MV-4-11 (cell line): ENCODE measurements at places on chromosomes 4 and X.

DNA sequence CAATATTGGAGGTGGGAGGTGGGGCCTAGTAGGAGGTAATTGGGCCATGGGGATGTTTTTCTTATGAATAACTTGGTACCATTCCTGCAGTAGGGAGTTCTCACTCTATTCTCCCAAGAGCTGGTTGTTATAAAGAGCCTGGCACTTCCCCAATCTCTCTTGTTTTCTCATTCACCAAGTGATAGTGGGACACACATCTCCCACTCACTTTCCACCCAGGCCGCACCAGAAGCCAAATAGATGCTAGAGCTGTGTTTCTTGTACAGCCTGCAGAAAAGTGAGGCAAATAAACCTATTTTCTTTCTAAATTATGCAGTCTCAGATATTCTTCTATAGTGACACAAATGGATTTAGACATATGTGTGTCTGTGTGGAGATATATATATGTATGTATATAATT is 117.6 kb downstream of the ANKRD50 start:
- no peak for DNase-seq

DNA sequence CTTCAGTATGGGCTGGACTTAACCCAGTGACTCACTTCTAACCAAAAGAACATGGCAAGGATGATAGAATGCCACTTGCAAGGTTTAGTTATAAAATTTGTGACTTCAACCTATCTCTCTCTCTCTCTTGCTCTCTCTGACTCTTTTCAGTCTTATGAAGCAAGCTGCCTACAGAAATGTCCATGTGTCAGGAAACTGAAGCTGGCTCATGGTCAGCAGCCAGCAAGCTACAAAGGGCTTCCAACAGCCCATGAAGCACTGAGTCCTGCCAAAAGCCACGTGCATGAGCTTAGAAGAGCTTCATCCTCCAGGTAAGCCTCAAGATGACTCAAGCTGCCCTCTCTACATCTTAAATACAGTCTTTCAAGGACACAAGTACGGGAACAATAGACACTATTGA is 100.3 kb downstream of the HS3ST1 start:
- DNase-seq, result no peak

DNA sequence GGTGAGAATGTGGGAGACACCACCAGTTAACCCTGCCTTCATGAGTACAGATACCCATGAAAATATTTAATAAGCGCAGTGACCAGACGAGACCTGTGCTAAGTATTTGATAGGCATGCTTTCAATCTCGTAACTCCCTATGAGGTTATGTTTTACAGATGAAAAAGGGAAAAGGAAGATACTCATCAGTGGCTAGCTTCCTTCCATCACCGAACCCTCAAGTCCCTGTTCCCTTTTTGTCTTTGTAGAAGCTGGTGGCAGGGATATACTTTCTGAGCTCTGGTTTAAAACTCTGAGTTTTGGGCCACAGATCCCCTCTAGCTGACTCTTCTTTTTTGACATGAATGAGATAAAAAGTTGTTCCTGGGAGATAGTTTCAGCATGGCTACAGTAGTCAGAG is 26.3 kb downstream of the AFF1 start:
- DNase-seq, result peak; percentile 84

DNA sequence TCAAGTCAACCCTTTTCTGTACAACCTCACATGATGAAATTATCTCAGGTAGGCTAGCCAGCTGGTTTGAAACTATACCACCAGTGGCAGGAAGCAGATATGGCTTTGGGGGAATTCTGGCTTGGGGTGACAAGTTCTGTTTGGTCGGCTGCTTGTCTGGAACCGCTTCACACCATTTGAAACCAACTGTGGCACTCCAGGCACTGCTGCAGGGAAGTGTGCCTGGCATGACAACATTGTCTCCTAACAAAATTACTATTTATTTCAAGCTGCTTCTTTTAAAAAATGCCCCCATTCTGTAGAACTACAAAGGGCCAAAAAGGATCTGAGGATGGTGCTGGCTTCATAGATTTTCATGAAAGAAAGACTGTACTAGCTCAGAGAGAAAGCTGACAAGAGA is 37.1 kb upstream of the GPM6B start:
- DNase-seq, result no peak

DNA sequence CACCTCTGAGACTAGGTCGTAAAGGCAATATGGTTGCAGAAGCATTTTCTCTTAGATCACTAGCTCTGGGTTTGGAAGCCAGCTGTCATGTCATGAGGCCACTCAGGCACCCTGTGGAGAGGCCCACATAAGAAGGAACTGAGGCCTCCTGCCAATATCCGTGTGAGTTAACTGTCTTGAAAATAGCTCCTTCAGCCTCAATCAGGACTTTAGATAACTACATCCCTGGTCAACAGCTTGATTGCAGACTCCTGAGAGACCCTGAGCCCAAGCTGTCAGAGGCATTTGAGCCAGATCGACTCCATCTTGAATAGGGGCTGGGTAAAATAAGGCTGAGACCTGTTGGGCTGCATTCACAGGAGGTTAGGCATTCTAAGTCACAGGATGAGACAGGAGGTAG is 15.1 kb upstream of the REPS2 start:
- DNase-seq, result peak; percentile 68

- no peak for DNase-seq
These were observed 47.8 kb downstream of the SLIT2 start for GRCh38 chr4:20299515-20299914.

DNA sequence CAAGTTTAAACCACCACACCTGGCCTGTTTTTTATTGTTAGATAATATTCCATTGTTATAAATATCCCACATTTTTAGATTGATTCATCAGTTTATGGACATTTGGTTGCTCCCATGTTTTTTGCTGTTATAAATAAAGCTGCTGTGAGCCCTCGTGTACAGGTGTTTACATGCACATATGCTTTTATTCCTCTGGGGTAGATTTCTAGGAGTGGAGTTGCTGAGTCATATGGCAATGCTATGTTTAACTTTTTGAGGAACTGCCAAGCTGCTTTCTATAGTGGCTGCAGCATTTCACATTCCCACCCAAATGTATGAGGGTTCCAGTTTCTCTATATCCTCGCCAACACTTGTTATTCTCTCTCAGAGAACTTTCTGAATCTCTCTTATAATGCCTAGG is 90.5 kb downstream of the TBL1X start:
- DNase-seq, result peak; percentile 56

DNA sequence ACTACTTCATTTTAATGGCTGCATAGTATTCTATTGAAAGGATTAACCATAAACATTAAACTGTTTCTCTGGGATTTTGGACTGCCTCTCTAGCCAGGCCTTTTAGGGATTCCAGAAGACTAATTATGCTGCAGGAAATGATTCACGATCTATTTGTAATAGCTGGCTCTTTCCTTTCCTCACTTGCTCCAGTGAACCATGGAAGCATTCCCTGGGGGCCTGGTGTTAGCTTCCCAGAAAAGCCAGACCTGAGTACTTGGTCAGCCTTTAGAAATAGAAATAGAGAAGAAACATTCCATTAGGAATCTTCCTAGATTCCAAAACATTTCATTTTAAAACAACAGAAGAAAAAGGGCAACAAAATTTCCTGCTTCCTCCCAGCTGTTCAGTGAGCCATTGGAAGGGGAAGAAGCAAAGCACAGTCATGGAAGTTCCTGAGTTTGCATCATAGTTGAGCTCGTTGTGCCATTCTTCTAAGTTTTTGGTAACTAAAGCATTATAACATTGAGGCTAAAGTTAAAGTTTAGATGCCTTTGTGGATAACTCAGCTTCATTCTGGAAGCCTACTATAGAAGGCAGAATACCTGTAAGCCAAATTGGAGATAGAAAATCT is 83.5 kb downstream of the NPNT start:
- DNase-seq, result no peak

DNA sequence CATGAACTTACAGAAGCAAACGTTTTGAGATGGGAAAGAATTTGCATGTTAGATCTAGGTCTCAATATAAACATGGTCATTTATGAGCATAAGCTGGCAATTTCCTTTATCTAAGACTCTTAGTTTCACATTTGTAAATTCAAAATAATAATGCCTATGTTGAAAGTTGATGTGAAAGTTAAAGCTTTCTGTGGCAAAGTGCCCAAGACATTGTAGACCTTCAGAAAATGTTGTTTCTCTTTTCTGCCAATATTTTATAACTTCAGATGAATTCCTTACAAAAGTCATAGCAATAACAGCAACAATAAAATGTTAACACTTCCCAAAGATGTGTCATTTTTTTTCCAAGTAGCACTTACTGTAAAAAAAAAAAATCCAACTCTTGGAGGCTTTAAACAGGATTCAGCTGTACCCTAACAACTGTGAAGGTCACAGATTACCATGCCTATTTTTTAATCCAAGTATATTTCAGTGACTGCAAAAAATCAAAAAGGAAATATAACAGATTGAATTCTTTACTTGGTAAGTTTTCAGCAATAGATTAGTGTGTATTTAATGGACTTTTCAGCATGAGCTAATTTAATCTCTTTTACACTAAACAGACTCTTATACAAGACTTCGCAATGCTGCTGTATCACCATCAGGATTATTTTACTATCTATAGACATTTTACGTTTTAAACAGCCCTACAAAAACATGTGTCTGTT is 206.5 kb upstream of the PDE5A start:
- DNase-seq, result no peak

GRCh38 chr4:113504422-113504821 is 257.1 kb downstream of the CAMK2D start:
- DNase-seq, result no peak

- DNase-seq, result no peak
These were observed 24.4 kb downstream of the TRIM2 start for GRCh38 chr4:153228512-153229140.

GRCh38 chrX:129590596-129590995 is 50.5 kb downstream of the OCRL start:
- DNase-seq, result no peak

DNA sequence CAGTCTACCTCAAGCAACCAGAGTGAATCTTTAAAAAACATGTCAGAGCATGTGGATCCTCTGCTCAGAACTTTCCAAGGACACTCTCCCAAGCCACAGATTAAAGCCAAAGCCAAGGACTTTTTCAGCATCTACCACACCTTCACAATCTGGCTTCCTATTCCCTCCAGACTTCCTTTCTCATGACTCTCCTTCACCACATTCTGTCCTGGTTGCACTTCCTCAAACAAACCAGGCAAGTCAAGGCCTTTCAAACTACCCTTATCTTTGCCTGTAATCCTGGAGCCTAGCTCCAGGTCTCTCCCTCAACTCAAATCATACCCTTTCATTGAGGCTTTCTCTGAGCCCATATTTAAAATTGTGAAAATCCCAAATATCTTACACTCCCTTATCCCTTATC is 191.6 kb upstream of the GALNTL6 start:
- peak; percentile 60 for DNase-seq

DNA sequence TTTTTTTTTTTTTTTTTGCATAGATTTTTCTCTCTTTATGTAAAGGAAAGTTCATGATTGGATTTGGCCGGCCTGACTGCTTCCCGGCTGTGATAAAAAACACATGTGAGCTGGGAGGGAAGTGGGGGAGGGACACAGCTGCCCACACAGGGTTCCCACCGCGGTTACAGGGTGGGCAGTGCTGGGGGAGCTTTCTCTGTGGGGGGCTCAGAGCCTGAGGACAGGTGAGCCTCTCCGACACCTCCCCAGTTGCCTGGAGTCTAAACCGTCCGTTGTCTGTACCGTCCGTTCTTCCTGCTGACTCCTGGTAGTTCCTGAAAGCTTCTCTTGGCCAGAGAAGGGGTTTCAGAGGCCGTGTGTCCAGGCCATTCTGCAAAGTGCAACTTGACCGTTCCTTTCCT is 21.8 kb downstream of the SHOX start:
- DNase-seq, result no peak

GRCh38 chrX:129678614-129679195 is 23.9 kb upstream of the APLN start:
- no peak for DNase-seq

DNA sequence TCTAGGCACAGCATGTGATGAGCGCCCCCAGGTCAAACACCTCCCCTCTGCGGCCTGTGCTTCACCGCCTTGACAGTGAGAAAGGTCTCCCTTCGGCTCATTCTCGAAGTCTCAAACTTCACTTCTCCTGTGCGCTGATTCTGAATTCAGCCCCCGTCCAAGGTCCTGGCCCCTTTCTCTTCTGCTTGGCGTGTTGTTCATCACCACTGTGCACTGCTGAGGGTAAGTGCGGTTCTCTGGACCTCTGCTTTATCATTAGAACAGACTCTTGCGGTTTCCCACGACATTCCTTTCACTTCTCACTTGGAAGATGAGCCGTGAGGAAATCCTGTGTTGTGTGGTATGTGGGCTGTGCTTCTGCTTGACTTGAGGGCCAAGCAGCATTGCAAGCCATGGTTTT is 11.9 kb downstream of the HTT-AS start:
- DNase-seq, result peak; percentile 99

DNA sequence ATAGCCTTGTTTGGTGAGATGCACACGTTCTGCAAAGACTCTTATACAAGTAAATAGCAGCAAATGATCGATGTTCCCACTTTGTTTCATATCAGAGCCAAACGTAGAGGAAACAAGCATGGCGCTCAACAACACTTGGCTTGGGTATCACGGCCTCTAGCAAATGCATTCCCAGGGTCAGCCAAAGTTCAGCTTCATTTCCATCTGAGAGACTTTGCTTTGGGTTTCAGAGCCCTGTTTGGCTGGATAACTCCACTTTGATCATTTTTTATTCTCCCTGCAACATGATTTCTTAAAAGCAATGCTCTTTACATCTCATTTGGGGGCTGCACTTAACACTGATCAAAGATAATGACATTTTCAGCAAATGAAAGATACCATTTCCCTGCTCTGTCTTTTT is 199.2 kb upstream of the FAM9B start:
- no peak for DNase-seq

DNA sequence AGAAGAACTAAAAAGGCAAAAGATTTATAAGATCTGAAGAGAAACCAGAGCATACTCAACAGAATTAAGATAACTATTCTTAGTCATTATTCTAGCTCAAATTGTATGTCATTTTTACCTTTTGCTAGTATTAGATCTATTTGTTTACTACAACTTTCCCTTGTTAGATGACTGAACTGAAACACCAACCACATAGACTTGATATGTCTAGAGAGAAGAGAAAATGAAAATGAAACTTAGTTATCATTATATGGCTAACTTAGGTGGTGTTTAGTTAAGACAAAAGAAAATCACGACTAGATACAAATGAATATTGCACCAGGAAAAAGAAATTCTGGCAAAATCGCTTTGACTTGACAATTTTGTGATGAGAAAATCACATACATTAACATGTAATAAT is 690.8 kb downstream of the PCDH18 start:
- DNase-seq, result no peak

- no peak for DNase-seq
These were observed 75.9 kb downstream of the AASDH start for GRCh38 chr4:56311299-56311975.

GRCh38 chr4:176277162-176277904 is 8.3 kb upstream of the ASB5 start:
- DNase-seq, result peak; percentile 27

GRCh38 chr4:142350871-142351270 is 495.2 kb downstream of the INPP4B start:
- DNase-seq, result no peak
